ENCODE measurements at places on chromosomes 7 and 10. TPM values are rescaled to one million over a fixed set of nuclear protein-coding genes. Genes with fewer than 3 reads are reported as not detected.

DNA sequence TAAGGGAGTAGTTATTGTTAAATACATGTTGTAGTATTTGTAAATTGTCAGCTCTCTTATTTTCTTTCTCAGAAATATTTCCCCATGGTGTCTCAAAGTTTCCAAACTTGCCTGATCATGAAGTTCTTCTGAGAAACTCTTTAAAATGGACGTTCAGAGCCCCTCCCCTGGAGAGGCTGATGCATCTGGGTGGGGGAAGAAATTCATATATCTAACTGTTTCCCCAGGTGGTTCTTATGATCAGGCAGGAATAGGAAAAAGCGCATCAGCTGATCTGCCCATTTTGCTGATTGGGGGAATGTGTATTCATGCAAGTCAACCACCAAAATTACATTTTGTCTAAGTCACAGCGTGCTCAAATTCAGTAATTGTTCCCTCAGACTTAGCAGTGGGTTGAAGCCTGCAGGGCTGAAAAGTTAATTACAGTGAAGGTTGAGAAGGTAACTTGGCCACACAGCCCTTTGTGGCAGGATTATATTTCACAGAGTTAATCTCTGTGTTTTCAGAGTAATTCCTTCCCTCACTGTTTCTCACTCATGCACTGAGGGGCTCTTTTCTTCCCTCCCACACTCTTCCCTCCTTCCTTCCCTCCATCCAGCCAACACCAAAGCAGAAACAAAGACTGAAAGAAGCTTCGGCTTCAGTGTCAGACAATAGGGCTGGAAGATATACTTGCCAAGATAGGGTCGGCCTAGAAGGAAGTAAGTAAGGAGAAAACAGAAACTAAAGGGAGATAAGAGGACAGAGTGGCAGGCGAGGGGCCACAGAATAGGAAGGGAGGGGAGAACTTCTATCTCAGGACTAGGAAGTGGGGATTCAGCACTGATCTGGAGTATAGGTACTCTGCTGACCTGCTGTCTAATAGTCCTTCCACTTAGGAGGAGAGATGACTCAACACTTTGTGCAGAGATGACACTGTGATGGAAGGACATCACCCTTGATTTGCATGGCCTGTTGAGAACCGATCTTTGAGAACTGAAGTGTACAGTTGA lies 50.5 kb upstream of the STARD3NL start:
- no peak for DNase-seq

DNA sequence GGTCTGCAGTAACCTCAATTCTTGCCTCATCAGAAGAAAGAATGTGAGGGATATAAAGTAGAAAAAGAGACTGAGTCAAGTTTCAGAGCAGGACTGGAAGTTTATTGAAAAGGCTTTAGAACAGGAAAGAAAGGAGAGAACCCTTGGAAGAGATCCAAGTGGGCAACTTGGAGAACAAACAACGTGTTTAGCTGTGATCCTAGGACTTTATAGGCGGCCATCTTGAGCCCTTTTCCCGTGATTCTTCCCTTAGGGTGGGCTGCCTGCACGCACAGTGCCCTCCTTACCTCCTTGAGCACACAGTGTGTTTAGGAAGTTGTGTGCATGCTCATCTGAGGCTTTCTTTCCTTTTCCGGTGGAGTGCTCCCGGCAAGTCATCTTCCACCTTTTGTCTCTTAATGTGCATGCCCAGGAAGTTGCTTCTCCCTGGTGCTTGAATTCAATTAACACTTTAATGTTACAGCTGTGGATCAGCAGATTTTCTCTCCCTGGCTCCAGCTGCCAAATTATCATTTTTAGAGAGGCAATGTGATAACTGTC lies 59.8 kb downstream of the ENTPD1 start:
- no peak for DNase-seq

DNA sequence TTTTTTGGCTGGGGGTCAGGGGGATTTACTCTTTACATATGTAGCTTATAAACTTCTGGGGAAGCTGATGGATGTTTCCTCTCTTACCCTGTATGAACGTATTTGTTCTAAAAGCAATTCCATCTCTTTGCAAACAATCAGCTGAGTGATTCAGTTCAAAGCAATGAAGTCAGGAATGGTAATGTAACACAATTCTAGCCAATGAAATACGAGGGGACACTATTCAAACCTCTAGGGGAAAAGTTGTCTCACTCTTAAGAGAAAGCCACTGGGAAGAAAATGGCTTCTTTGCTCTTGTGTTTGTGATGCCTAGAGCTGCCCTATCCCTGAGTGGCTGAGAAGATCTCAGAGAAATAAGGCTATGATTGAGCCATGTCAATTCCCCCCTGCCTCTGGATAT lies 134.8 kb upstream of the SEMA3C start:
- DNase-seq: no peak

GRCh38 chr7:131673576-131673975 lies 117.1 kb upstream of the PODXL start:
- DNase-seq: no peak

GRCh38 chr7:21371360-21371759 lies 56.5 kb upstream of the SP4 start:
- no peak for DNase-seq

- no peak for DNase-seq
Observed at GRCh38 chr7:114084002-114084471, 165.2 kb upstream of the PPP1R3A start.

DNA sequence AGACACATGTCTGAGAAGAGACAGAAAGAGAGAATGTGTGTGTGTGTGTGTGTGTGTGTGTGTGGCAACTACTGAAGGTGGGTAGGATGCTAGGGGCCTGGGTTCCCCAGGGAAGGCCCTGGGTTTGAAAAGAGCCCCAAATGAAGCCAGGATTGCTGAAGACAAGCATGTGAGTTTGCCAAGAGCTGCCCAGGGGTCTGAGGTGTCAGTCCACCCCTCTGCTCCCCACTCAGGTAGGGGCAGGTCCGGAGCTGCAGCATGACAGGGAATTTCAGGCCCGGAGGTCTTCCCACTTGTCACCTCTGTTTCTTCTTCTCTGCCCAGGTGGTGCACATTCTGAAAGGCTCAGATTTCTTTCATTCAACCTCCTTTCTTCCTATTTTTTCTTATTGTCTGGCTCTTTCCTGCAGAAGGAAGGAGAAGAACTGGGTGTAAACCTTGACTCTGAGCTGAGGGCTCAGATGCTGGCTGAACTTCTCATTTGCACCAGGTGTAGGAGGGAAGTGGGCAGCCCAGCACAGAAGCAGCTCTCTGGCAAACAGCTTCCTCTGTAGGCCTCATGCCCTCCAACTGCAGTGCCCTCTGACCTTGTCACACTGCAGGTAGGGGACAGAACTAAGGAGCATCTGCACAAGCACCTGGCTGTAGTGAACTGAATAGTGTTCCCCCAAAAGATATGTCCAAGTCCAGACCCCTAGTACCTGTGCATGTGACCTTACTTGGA lies 79.6 kb upstream of the LRRC4 start:
- no peak for DNase-seq

DNA sequence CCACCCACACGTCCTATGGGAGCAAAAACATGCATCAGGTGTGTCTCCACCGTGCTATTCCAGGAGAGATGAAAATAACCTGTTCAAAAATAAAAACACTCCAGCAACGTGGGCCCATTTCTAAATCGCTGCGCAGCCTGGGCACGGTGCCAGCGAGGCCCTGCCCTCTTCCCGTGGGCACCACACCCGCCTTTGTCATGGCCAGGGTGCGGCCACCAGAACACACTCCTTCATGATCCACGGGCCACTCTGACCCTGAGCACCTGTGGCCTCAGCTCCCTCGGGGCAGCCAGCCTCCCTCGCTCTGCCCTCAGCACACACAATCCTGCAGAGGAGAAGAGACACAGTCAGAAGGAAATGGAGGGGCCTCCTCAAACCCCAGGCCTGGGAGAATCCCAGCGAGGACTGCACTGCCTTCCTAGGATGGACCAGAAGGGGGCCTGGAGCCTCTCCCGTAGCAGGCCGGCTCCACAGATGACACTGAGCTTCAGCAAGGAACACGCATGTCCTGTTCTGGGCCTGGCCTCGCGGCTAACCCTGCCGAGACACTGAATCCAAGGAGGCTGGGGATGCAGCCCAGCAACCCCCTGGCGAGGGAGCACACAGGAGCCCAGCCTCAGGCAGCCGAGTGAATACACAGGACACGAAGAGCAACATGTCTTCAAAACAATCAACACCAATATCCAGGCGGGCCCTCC lies 169.0 kb downstream of the MAD1L1 start:
- no peak for DNase-seq

DNA sequence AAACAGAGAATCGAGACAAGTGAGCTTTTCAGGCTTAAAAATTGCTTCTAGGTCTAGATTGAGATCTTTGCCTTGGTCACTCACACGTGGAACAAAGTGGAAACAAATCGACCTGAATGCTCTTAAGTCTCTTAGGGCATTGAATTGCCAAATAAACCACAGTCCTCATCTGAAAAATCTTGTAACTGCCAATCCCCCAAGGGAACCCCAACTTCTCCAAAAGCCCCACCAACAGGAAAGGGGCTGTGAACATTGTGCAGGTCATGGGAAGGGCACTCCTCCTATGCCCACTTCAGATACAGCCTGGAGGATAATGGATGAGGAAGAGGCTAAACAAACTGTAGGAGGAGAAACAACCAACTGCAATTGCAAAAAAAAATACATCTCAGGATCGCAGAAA lies 91.3 kb downstream of the DGKI start:
- DNase-seq: no peak

- no peak for DNase-seq
Observed at GRCh38 chr10:122878799-122879338, 512 bp downstream of the FAM24B start.

GRCh38 chr10:58064714-58065528 lies 202.8 kb downstream of the IPMK start:
- no peak for DNase-seq

- DNase-seq: no peak
Observed at GRCh38 chr10:75492173-75492925, 60.9 kb downstream of the LRMDA start.

DNA sequence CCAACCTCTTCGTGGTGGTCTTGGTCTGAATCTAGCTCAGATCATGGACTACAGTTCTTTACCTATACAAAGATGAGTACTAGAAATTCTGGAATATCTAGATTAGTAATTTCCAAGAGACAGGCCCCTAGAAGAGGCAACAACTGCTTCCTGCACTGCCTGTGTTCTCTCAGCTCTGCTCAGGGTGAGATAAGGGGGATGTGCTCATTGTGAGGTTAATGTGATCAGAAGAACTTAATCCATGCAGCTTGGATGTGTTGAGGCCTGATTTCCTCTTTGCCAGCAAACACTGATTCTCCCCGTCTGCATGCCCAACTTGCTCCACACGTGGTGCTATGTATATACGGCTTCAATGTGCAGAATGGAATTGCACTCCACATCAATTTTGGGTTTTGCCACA lies 268.0 kb downstream of the PHTF2 start:
- DNase-seq: no peak

- DNase-seq: no peak
Observed at GRCh38 chr10:35140727-35141126, 14.1 kb downstream of the CREM start.

DNA sequence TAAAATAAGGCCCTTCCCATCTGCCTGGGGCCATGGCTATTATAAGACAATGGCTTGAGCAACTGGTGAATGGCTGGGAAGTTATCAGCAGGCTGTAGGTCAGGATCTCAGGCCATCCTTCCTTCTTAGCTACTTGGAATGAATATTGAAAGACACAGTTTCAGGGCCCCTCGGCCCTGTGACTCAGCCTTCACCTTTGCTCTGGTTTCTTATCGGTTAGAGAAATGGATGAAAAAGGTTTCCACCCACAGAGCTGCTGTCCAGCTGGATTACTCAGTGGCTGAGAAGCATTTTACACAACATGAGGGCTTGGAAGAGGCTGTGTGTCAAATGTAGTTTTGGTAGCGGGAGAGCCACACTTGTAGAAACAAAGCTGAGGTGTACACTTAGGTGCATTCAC lies 9.4 kb downstream of the ACSL5 start:
- DNase-seq: peak; percentile 81

GRCh38 chr7:73833251-73833919 lies 2.6 kb downstream of the CLDN4 start:
- no peak for DNase-seq

- DNase-seq: no peak
Observed at GRCh38 chr7:153934629-153935028, 117.6 kb upstream of the DPP6 start.

GRCh38 chr7:66142996-66143395 lies 28.3 kb downstream of the CRCP start:
- DNase-seq: no peak

DNA sequence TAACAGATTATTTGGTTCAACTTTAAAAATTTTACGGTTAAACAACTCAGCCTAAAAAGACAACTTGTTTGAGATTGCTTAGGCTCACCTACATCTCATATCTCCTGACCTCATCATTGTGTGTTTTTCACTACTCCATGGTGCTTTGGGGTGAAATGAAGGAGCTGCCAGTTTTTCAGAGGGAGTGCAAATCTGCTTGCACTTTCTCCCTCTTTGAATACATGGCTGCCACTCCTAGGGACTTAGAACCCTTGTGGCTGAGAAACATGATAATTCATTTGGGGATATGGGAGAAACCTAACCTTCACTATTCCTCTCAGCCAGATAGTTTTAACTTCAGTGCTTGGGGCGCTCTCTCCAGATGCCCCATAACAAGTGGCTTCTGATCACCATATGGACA lies 2.7 kb downstream of the CCSER2 start:
- no peak for DNase-seq

GRCh38 chr10:43384252-43385221 lies 13.1 kb downstream of the FXYD4 start:
- DNase-seq: no peak

DNA sequence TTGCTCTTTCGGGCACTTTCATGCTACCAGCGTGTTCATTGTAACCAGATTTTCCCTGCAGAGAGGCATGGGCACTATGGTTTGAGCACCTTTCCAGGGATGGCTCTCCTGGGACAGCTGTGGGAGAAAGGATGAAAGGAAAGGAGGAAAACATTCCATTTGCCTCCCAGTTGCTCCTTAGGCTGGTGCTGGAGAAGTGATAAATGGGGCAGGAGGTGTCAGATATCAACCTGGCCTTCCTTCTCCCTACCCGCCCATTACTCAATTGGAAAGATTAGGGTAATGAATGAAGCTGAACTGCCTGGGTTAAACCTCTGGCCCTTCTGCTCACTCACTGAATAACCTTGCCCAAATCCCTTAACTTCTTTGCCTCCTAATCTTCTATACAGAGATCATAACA lies 228.4 kb downstream of the PLXNA4 start:
- DNase-seq: no peak

Gene MYH16
- total RNA-seq: not detected

Gene C10orf67
- 0.16 TPM for total RNA-seq

Gene RELN
- 6.9 TPM for total RNA-seq

Gene TMEM196
- total RNA-seq: not detected

Gene OGDHL
- 6.4 TPM for total RNA-seq

Gene HOXA11
- not detected for total RNA-seq

Gene TRIL
- 4.4 TPM for total RNA-seq

Gene CALML5
- not detected for total RNA-seq

Gene GIMAP8
- total RNA-seq: 9.6 TPM

Gene VGF
- total RNA-seq: not detected

Gene ZDHHC16
- total RNA-seq: 39.0 TPM

Gene BLOC1S2
- 30.0 TPM for total RNA-seq
